ENCODE measurements at places on chromosomes 6 and 20. TPM values are rescaled to one million over a fixed set of nuclear protein-coding genes. Genes with fewer than 3 reads are reported as not detected.

DNA sequence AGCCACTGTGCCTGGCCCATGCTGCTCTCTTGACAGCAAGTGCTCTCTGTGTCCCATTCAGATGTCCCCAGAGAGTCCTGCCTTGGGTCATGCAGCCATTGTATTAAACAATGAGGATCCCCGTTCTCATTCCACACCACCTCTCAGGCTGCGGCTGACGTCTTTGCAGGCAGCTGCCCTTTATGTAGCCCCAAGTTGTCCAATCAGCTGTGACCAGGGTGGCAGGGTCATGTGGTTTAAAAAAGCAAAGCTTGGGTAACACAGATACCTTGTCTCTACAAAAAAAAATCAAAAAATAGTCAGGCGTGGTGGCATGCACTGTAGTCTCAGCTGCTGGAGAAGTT, 13.2 kb downstream of the GCNT2 start:
- DNase-seq = no peak

DNA sequence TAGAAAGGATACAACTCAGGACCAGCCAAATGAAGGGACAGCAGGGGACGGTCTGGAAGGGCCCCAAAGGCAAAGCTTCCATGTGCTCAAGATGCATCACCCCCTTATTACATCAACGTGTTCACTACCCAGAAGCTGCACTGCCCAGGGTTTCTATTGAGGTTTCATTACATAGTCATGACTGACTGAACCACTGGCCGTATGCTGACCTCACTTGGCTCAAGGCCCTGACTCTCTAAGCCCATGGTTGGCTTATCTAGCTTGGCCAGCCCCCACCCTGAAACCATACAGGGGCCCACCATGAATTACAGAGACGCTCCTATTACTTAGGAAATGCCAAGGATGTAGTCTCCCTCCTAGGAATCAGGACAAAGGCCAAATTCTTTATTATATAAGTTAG, 179.4 kb downstream of the FOXC1 start:
- no peak for DNase-seq

DNA sequence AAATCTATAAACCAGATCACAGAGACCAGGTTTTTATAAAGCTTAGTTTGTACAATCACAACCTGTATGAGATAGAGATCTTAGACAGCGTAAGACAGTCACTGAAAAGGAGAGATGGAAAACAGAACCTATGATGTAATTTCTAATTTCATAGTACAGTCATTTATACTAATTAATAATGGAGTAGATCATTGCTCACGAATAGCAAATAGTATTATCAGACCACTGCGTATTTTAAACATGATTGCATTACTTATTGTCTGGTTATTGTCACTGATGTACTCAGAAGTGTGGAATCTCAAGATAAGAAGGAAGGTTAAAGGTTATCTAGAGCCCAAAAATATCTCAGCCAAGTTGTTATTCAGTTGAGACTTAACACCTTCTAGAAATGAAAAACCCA, 115.6 kb downstream of the KHDC1L start:
- no peak for DNase-seq

- DNase-seq = no peak
These were observed 20.2 kb downstream of the VPS52 start for GRCh38 chr6:33251395-33252012.

DNA sequence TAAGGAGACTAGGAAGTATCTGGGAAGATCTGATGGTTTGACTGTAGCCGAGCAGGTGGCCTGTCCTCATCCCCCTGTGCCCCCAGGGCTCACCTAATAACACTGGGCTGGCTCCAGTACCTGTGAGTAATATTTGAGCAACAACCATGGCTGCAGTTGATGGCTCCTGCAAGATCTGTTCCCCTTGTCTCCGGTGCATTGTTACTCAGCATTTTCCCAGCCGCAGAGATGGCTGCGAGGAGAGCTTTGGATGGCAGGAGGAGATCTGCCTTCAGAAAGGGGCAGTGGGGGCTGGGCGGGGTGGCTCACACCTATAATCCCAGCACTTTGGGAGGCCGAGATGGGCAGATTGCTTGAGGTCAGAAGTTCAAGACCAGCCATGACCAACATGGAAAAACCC, 39.3 kb downstream of the PTK7 start:
- no peak for DNase-seq

DNA sequence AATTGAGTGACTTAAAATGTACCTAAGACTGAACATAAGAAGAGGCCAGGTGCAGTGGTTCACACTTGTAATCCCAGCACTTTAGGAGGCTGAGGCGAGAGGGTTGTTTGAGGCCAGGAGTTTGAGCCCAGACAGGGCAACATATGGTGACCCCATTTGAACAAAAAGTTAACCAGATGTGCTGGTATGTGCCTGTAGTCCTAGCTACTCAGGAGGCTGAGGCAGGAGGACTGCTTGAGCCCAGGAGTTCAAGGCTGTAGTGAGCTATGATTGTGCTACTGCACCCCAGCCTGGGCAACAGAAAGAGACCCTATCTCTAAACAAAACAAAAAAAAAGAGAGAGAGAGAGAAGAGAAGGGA, 10.1 kb upstream of the PAQR8 start:
- no peak for DNase-seq

GRCh38 chr6:137845460-137845859, 21.6 kb upstream of the TNFAIP3 start:
- DNase-seq = no peak

Gene PTCRA
- not detected for total RNA-seq

Data from glomerular endothelial cell (primary cell).